NCI-H187 treated with DMSO at 0.1 percent for 48 hours (cell line): ENCODE measurements at places on chromosomes 4 and X.

DNA sequence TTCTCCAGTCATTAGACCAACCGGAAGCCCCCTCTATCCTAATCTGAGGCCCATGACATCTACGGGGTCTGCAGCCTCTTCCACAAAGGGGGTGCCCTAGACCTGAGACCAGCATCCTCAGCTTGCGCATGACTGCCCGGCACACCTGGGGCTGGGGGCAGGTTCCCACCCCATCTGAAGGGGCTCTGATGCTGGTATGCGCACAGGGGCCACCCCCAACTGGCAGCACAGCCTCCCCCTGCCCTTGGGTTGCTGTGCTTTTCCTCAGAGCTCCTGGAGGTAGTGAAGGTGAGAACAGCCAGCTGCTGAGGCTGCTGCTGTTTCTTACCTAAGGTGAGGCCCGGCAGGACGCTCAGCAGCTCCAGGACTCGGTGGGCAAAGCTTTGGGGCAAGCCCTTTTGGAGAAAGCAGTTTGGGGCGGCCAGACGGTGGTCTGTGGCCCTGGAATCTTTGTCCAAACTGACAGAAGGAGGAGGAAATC lies 18.9 kb upstream of the CPLX1 start:
- no peak for DNase-seq

GRCh38 chrX:8075636-8076035 lies 95.4 kb downstream of the VCX2 start:
- DNase-seq, result no peak

GRCh38 chr4:88584471-88584900 lies 7.8 kb upstream of the HERC3 start:
- no peak for DNase-seq

GRCh38 chr4:129358571-129358970 lies 262.6 kb downstream of the C4orf33 start:
- DNase-seq, result no peak

DNA sequence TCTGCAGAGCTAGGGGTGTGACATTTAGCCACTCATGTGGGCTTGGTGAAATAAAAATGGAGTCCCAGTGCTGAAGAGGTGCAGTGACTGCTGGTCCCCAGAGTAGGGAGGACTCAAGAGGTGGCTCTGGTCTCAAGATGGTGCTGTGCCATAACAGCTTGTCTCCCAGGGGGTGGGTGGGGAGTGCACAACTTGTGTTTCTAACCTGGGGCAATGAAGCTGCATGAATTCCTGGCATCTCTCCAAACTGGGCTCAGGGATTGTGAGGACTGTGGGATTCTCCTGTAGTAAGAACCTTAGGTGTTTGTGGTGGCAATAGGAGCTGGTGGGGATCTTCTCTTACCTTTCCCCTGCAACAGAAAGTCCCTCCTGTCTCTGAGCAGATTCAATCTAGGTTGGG lies 278.9 kb upstream of the SFRP2 start:
- no peak for DNase-seq
